Activated CD8-positive, alpha-beta T cell treated with anti-CD3 and anti-CD28 coated beads, Interleukin-2, amount 10 ng/mL, durations not matched to agents 7 days and 5 days (primary cell): ENCODE measurements at places on chromosomes 3 and 15.

GRCh38 chr15:70892002-70892911 is at the start of the genes LRRC49 and THAP10:
Gene LRRC49, plus strand, starts transcription at chr15:70892826. Its CDS starts 69 bp downstream, at chr15:70892895.
Gene THAP10, minus strand, starts transcription at chr15:70892433. Its CDS starts 161 bp downstream, at chr15:70892272.
- peak; percentile 63 for DNase-seq

- no peak for DNase-seq
These were observed 5.7 kb upstream of the CSPG4 start for GRCh38 chr15:75718328-75718727.

GRCh38 chr3:15337963-15338362 is 5.6 kb upstream of the SH3BP5 start:
- DNase-seq: no peak

DNA sequence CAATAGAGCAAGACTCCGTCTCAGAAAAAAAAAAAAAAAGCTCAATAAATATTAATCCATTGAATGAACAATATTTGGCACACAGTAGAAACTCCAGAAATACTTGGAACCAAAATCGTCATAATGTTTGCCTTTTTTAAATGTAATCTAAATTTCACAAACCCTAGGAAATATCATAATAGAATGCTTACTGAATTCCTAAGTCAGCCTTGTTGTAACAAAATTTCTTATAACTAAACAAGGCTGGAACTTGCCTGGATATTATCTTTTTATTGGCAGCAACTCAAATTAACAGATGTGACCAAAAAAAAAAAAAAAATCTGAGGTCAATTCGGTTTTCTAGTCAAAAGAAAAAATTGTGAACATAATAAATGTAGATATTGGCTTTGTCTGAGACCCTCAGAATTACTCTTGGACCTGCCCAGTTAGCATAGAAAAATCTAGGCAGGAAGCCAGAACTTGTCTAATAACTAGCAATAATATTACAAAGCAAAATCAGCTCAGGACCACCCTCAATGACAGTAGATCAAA is 33.3 kb downstream of the GABPB1 start:
- no peak for DNase-seq

DNA sequence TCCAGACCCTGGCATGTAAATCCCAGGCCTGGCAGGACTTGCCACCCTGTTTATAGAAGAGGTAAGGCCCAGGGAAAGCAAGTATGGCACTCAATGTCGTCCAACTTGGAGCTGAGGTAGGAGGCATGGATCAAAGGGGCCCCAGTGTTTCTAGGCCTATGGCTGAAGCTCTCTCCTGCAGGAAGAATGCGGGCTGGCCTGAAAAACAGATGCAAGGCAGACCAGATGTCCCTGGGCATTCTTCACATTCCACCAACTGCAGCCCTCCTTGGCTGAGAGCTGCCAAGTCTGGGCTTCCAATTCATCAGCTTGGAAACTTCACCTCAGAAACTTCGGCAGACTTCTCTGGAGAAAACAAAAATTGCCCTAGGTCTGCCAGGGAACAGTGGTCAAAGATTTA is 22.2 kb downstream of the MESD start:
- DNase-seq: no peak

GRCh38 chr3:27686642-27687041 is 35.5 kb downstream of the EOMES start:
- DNase-seq: no peak

DNA sequence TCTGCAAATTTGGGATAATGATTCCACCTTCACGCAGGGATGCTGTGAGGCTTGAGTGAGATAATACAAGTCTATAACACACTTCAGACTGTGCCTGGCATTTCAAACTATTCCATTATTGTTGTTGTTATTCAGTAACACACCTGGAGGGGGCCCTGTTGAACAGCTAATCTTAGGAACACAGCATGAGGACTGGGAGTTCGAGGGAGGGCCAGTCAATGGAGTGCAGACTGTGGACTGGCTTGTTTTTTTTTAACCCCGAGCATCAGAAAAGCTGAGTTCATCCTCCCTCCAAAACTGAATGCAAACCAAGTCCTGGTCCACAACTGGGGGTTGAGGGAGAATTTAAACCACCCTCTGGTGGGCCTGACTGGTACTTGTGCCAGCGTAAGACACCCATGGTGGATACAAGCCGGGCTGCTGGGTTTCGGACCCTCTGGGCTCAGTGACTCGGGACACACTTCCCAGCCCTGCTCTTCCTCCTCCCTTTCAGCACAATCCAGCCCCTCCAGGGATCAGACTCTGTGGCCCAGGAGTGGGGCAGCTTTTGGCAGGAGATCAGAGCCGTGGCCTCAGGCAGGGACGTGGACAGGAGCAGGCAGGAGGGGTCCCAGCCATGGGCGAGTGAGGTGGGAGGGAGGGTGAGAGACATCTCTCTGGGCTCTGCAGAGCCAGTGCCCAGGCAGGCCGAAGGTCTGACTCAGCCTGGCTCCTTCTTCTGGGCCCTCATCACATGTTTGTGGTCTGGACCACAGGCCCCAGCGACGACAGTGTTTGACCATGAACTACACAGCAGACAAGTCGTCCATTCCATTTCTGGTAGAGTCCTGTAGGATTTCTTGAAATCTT is 36.3 kb upstream of the MEX3B start:
- no peak for DNase-seq

- peak; percentile 29 for DNase-seq
These were observed 632 bp upstream of the COPS2 start for GRCh38 chr15:49155834-49156627.

- DNase-seq: peak; percentile 61
These were observed 154.6 kb downstream of the POLR2M start for GRCh38 chr15:57861034-57861638.

- DNase-seq: no peak
These were observed 40.5 kb upstream of the CCK start for GRCh38 chr3:42306499-42306898.

- DNase-seq: no peak
These were observed 67.8 kb upstream of the CDAN1 start for GRCh38 chr15:42804739-42805138.

DNA sequence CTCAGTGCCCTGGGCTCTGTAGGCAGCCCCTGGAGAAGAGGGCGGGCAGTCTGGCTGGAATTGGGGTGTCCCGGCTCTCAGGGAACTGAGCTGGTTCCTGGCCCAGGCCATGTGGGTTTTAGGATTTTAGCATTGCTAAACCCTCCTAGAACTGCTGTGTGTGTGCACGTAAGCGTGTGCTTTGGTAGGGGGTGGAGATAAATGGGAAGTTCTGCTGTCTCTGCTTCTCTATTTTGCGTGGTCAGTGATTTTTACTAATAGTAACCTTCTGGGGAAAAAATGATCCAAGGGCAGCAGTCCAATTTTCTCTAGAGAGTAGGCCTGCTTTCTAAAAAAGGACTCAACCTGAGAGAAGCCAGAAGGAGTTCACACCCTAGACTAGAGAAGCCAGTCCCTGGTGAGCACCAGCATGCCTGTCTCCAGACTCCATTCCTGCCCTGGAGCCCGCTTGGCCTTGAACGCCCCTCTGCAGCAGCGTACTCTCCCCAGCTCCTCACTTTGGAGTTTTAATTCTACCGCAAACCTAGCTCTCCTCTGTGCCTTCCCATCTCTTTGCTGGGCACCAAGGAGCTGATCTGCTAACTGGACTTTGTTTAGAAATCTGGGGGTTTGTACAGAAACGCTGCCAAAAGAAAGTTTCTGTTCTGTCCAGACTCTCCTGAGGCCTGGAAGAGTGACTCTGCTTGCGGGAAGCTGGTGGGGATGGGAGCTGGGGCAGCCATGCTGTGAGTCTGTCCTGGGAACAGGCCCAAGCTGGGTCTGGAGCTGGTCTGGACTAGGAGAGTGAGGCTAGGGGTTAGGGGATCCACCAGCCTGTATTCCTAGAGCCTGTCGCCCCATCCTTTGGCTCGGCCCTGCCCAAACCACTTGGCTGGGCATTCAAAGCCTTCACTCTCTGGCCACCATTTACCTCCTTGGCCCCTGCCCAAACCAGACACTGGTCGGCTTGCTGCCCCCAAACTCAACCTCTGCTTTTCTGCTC is 19.7 kb downstream of the CORO2B start:
- no peak for DNase-seq

DNA sequence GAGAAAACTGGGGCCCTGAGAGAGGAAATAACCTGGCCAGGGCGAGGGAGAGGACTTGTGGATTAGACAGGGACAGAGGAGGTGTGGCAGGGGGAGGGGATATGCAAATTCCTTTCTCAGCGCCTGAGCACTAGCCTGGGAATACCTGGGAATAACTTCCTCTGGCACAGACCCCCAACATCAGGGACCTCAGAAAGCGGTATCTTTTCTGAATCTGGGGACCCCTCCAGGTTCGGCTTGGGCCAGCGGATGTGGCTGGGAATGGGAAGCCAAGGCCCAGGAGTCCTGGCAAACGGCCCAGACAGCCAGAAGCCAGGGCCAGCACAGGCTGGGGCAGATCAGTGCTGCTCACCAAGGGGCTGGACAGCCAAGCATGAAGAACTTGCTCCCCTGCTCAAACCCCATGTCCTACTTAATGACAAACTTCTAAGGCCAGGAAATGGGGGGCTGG is 9.2 kb upstream of the ACSBG1 start:
- no peak for DNase-seq

DNA sequence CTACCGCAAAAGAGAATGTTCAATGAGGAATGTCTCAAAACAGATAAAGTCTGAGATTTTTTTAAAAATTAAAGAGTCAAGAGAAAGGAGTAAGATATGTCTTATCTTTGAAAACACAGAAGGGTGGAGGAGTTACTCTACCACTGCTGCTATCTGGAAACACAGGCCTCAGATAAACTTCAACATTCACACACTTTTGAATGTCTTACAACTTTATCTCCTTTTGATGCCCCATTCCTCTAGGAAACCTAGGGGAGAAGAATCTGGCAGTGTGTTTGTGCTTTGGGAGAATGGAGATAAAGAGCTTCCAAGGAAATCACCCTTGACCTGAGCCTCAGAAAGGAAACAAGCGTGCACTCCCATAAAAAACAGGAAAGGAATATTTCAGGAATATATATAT is 468.2 kb downstream of the PLOD2 start:
- DNase-seq: no peak

DNA sequence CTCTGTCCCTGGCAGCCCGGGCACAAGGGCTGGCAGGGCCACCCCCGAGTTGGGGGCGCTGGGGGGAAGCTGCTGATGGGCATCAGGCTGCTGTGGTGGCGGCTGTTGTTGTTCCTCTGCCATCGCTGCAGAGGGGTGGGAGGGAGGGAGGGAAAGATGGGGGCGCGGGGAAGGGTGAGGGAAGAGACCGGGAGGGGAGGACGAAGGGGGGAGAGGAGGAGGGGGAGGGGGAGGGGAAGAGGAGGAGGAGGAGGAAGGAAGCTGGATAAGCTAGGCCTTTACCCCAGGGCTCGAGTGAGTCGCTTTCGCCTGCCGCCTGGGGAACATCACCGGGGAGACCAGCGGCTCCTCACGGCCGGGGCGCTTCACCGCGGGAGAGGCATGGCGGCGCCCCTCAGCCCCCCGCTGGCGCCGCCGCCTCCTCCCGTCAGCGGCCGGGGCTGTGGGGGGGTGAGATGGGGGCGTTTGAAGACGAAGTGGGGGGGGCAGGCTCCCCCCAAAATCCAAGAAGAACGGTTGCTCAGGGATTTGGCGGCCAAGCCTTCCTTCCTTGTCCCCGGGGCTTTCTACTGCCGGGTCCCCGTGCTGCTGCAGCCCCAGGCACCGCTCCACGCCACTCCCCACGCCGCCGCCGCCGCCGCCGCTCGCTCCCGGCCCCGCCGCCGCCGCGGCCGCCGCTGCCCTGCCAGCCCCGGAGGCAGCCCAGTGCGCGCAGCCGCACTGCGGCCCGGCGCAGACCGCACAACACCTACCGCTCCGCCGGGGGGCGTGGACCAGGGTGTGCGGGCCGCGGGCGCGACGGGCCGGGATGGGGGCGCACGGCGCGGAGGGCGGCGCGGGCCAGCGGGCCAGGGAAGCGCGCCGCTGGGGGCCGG is at the start of gene RFX7:
TSS of gene RFX7 (minus strand) at position 717 of the 875 bp plus-strand sequence. CDS start at position 123, 594 bp downstream.
- peak; percentile 75 for DNase-seq

- no peak for DNase-seq
These were observed 292.9 kb downstream of the ZIC4 start for GRCh38 chr3:147113293-147114044.

DNA sequence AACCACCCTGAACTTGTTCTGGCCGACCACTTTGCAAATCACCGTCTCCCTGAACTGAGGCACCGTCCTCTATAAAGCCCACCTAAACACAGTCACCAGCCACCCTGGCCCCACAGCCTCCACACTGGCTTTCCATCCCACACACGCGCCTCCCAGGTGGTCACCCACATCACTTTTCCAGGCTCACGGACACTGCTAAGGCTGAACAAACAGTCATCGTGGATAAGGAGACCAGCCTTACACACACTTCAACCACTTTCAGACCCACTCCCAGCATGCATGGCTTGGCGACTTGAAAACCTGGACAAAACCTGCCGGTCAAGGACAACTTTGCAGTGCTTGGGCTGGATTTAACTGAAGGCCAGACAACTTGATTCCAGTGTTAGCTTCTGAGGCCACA is 8.4 kb downstream of the CHSY1 start:
- no peak for DNase-seq

GRCh38 chr3:13174803-13175135 is 101.5 kb upstream of the IQSEC1 start:
- no peak for DNase-seq

GRCh38 chr15:51288143-51289065 is 50.0 kb downstream of the CYP19A1 start:
- no peak for DNase-seq

DNA sequence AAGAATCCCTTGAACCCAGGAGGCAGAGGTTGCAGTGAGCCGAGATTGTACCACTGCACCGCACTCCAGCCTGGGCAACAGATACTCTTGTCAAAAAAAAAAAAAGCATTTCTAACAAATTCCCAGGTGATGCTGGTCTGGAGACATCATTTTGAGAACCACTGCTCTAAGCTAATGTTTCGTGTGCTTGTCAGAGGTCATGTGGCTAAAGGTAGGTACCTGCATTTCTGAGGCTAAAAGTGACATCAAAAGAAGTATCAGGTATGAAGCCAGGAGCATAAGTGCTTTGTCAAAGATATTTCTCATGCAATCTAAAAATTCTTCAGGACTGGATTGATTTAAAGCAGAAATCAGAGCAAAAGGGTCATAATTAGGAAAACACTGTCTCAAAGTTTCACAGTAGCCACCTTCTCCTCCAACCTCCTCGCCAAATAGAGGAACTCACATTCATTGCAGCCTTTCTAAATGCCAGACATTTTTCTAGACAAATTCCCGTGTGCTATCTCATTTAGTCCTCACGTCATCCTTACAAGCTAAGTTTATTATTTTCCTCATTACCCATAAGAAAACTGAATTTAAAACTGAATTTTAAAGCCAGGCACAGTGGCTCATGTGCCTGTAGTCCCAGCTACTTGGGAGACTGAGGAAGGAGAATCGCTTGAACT is 25.7 kb upstream of the GSK3B start:
- DNase-seq: no peak

- no peak for DNase-seq
These were observed 476.9 kb downstream of the SQOR start for GRCh38 chr15:46111730-46112129.
